ENCODE measurements at places on chromosomes 1 and 21. TPM values are rescaled to one million over a fixed set of nuclear protein-coding genes. Genes with fewer than 3 reads are reported as not detected.

Gene TRABD2B
- total RNA-seq: not detected

Gene CYP4A11
- not detected for total RNA-seq

Gene HSD11B1
- 0.61 TPM for total RNA-seq

Gene AMY1A
- not detected for total RNA-seq

Gene DDAH1
- total RNA-seq: 34.1 TPM

Gene PKN2
- total RNA-seq: 27.6 TPM

Gene CDA
- 0.65 TPM for total RNA-seq

Gene GUCA2B
- total RNA-seq: not detected

Gene PCP4L1
- not detected for total RNA-seq

Gene SOAT1
- 11.7 TPM for total RNA-seq

Gene CFAP74
- total RNA-seq: not detected

Gene OR2L13
- total RNA-seq: not detected

Gene TACSTD2
- total RNA-seq: 0.65 TPM

Gene SPRR2E
- total RNA-seq: not detected

Gene ATP1A4
- total RNA-seq: not detected
